ENCODE measurements at places on chromosomes 6 and 20.

- no peak for DNase-seq
Measured at GRCh38 chr20:18004384-18005031, 35.7 kb downstream of the MGME1 start.

DNA sequence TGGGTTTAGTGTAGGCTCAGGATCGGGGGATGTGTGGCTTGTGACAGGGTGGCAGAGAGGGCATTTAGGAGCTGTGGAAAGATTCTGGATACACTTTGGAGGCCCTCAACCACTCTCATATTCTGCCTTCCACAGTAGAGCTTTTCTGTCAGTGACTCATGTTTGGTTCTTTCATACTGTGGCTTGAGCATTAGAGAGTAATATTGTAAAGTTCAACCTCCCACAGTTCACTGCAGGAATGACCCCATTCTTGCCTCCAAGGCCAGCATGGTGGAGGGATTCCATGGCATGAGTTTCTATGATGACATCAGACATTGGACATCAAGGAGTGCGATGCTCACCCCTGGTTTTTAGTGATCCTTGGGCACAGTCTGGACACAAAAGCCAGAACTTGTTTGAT lies 50.9 kb downstream of the DTD1 start:
- DNase-seq = peak; percentile 40

DNA sequence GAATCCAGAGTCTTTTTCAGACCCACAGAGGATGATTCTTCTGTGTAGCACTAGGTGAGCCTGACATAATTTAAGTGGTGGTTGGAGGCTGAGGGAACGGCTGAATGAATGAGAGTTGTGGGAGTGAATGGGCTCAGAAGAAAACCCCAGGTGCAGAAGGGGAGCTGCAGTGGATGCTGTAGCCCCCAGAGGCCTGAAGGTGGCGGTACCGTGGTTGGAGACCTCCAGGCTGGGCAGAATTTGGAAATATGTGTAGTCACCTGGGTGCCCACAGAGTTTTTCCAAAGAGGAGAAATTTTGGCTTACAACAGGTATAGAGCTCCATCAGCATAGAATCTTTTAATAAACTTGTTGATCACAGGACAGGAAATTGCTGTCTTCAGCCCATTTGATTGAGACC lies 6.5 kb upstream of the RAET1G start:
- no peak for DNase-seq

- no peak for DNase-seq
Measured at GRCh38 chr6:122673343-122673961, 63.2 kb downstream of the PKIB start.

DNA sequence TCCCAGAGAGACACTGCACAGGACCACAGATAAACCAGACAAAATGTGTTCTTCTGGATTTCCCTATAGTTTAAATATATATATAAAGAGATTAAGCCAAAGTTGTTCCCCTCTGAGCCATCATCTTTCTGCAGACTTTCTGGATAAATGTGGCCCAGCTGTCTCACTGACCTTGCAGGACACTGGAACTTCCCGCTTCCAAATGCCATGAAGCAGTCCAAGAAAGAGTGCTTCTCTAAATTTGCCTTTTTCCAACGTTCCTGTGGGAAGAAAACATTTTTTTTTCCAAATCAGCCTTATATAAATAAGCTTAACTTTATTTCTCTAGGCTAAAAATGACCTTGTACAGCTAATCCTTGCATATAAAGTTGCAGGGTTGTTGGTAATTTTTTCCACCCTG lies 65.7 kb downstream of the CYP39A1 start:
- no peak for DNase-seq

GRCh38 chr6:155530219-155530834 lies 74.7 kb upstream of the NOX3 start:
- DNase-seq = peak; percentile 40

- DNase-seq = no peak
Measured at GRCh38 chr6:154187714-154188113, 148.7 kb downstream of the OPRM1 start.

GRCh38 chr6:49739423-49739822 lies 4.8 kb downstream of the CRISP3 start:
- no peak for DNase-seq

GRCh38 chr20:56630086-56630493 lies 984 bp downstream of the TFAP2C start:
- DNase-seq = peak; percentile 91

GRCh38 chr20:48632017-48632824 lies 195.6 kb downstream of the PREX1 start:
- DNase-seq = no peak

DNA sequence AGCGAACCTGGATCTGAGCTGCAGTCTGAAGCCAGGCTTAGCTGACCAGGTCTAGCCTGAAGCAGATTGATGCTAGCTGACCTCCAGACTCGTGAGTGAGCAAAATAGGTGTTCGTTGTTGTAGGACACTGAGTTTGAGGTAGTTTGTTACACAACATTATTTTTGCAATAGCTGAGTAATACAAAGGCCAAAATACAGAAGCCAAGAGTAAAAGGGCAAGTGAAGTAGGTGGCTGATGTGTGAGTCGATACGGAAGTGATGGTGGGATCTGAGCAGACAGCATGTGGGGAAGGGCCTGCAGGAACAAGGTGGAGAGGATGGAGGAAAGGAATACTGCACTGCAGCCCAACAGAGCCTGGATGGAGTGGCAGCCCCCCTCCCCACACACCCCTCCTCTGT lies 8.5 kb upstream of the SPATS1 start:
- DNase-seq = no peak

GRCh38 chr6:27837625-27838057 lies 74.6 kb downstream of the OR2B2 start:
- no peak for DNase-seq

- peak; percentile 84 for DNase-seq
Measured at GRCh38 chr6:125102891-125103290, 50.7 kb upstream of the TPD52L1 start.

GRCh38 chr6:40722091-40722490 lies 134.9 kb upstream of the LRFN2 start:
- DNase-seq = no peak
